ENCODE measurements at places on chromosomes 2 and 18.

GRCh38 chr18:33239298-33239697 lies 201.2 kb downstream of the CCDC178 start:
- no peak for DNase-seq

DNA sequence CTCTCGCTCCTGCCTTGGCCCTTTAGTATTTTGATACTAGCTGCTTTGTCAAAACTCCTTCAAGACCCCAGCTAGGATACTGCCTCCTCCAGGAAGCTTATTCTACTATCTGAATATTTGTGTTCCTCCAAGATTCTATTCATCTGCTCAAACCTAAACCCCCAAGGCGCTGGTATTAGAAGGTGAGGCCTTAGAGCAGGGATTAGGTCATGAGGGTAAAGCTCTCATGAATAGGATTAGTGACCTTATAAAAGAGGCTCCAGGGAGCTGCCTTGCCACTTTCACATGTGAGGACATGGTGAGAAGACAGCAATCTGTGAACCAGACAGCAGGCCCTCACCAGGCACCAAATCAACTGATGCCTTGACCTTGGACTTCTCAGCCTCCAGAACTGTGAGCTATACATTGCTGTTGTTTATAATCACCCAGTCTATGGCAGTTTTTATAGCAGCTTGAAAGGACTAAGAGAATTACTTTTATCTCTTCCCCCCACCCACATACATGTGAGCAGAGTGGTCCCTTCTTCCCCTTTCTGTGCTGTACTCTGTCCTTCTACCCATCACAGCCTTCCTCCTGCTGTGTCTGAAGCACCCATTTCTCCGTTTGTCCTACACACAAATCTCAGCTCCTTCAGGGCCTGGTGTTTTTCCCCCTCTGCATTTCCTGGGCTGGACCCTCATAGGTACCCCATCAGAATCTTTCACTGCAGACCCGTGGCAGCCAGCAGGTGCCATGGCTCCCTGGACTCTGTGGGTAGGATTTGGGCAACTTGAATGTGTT lies 54.5 kb downstream of the HS1BP3 start:
- DNase-seq, result no peak

GRCh38 chr2:211408483-211408891 lies 852.1 kb downstream of the CPS1 start:
- DNase-seq, result peak; percentile 93

DNA sequence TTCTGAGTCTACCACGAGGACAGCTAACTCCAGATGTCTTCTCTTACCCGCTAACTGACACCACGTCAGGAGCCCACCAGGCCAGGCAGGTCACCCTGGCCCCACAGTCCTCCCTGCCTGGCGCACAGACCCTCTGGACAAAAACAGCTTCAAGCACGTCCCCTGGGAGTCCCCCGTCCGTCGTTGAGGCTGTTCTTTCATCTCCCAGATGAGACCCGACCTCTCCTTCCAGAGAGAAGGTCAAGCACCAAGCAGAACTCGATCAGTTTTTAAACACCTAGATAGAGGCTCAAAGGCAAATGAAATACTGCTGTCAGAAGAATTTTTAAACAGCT lies 57.8 kb downstream of the PARD6G start:
- DNase-seq, result no peak

DNA sequence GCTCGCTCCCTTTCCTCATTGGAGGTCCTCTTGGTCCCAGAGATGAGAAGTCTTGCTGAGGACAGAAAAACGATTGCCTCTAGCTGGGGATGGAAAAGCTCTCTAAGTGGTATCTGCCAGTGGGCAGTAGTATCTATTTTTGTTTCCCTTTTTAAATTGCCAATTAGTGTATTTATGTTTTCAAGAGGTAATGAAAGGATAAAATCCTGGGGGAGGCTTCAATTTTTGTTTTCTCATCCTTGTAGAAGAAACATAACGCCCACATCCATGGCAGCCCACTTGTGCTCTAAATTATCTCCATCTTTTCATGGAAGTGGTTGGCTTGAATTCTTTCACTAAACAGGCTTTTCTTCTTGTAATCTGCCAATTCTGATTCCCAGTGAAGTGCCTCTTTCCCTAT lies 14.3 kb downstream of the ANKRD29 start:
- no peak for DNase-seq

- peak; percentile 71 for DNase-seq
These were observed 5.6 kb upstream of the SMAD7 start for GRCh38 chr18:48956356-48956755.

DNA sequence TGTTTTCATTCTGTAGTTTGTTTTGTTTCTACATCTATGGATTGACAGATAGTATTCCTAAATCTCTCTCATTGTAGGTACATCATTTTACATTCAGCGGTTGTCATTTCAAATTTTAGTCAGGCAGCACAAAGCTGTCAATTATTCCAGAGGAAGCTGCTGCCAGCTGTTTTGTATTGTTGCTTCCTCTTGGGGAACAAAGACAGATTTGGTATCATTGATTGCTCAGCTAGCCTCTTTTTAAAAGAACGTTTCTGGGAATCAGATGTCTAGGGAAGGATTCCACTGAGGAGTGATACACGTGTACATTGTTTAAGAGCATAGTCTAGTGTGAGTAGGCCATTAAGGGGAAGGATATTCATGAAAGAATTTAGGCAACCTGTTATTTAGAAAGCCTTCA lies 145.8 kb downstream of the AGPS start:
- DNase-seq, result no peak

- no peak for DNase-seq
These were observed 69.6 kb downstream of the MAPRE2 start for GRCh38 chr18:35110554-35111485.

- DNase-seq, result peak; percentile 95
These were observed 15.0 kb upstream of the CTAGE1 start for GRCh38 chr18:22432657-22433137.

DNA sequence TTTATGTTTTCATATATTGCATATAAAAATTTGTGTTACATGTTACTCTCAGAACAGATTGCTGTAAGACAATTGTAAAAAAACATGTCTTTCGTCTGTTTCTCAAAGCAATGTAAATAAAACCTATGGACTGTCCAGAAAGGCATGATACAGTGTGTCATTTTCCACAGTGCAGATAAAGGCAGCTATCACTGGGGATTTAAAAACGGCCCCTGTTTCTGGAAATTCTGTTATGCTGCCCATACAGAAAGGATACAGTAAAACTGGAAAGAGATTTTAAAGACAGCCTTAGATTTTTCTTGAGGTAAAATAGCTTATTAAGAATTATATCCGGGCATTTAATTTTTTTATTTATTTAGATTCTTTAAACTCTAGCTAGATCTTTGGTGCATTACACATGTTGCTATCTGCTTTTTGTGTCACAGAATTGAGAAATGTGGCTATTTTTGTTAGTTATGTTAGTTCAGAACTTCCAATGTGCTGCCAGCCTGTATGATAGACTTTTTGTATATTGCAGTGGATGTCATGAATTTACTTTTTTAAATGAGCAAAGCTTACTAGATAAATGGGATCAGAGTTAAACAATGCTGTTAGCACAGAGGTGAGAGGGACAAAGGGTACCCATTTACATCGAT lies 859 bp upstream of the INO80D start:
- no peak for DNase-seq
